ENCODE measurements at places on chromosomes 1 and 21. TPM values are rescaled to one million over a fixed set of nuclear protein-coding genes. Genes with fewer than 3 reads are reported as not detected.

The ASCL5 gene
- total RNA-seq, result not detected

The LDLRAD2 gene
- total RNA-seq, result not detected

The RBP7 gene
- not detected for total RNA-seq

The NID1 gene
- total RNA-seq, result 6.3 TPM

The SPRR5 gene
- 0.71 TPM for total RNA-seq

The HHIPL2 gene
- not detected for total RNA-seq

The PEX19 gene
- 30.6 TPM for total RNA-seq

The PTGFRN gene
- total RNA-seq, result 134 TPM

The CSF3R gene
- not detected for total RNA-seq

The FLG2 gene
- total RNA-seq, result 0.05 TPM

The KIF21B gene
- 0.56 TPM for total RNA-seq

The LCE1C gene
- total RNA-seq, result not detected

The RGS4 gene
- total RNA-seq, result 0.42 TPM

The SLC2A5 gene
- 0.42 TPM for total RNA-seq

The HSD3B1 gene
- total RNA-seq, result not detected

The DCAF8 gene
- total RNA-seq, result 19.0 TPM

The SPRR2G gene
- not detected for total RNA-seq

The VANGL2 gene
- total RNA-seq, result 16.4 TPM

The C8B gene
- total RNA-seq, result not detected

The LYSMD1 gene
- 9.7 TPM for total RNA-seq

The PTP4A2 gene
- 111 TPM for total RNA-seq

The HMGN2 gene
- total RNA-seq, result 450 TPM

The CYP4A11 gene
- total RNA-seq, result not detected

The APOBEC4 gene
- not detected for total RNA-seq

The RIPK4 gene
- 41.0 TPM for total RNA-seq

The SELE gene
- not detected for total RNA-seq

The OR2T35 gene
- not detected for total RNA-seq

The OPTC gene
- total RNA-seq, result not detected

The SMCP gene
- total RNA-seq, result not detected

The NCMAP gene
- total RNA-seq, result 0.07 TPM

The CD1E gene
- not detected for total RNA-seq

The PTGER3 gene
- total RNA-seq, result not detected

The MIXL1 gene
- total RNA-seq, result not detected

The IFI44 gene
- total RNA-seq, result 2.8 TPM

The GNG4 gene
- total RNA-seq, result 0.05 TPM

The PDC gene
- total RNA-seq, result not detected

The RGS16 gene
- 0.74 TPM for total RNA-seq

The TMEM54 gene
- 308 TPM for total RNA-seq

The CLCNKA gene
- total RNA-seq, result not detected

The CFHR2 gene
- not detected for total RNA-seq

The PLA2G2F gene
- not detected for total RNA-seq

The SUMO3 gene
- 75.6 TPM for total RNA-seq

The VHLL gene
- total RNA-seq, result not detected
